Stimulated activated CD4-positive, alpha-beta T cell treated with anti-CD3 and anti-CD28 coated beads, Interleukin-4, amount 100 ng/mL, for 24 hours (primary cell): ENCODE measurements at places on chromosomes 4 and X.

GRCh38 chr4:27022963-27023362, 162.3 kb downstream of the STIM2 start:
- no peak for DNase-seq

GRCh38 chr4:129821073-129821472, 725.1 kb downstream of the C4orf33 start:
- no peak for DNase-seq

GRCh38 chr4:79294064-79294463, 31.8 kb downstream of the NAA11 start:
- DNase-seq: no peak

- no peak for DNase-seq
These were observed 349.3 kb downstream of the FBXO8 start for GRCh38 chr4:173934201-173934600.

GRCh38 chr4:130648570-130648969, 1552.6 kb downstream of the C4orf33 start:
- DNase-seq: no peak

DNA sequence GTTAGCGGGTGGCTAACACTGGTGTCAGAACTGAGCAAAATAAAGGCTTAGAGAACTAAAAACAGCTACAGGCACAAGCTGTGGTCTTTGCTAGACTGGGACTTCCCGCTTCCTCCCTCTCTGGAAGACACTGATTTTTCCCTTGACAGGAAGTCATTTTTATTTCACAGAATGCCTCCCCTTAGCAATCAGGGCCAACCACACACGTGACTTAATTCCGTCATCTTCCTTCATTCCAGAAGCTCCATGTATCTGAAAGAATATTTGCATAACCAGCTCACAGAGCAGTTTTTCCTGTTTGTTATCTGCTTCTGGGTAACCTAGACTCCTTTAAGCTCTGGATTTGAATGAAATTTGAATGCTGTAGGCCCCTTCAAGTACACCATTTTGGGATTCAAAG, 327.5 kb upstream of the FRG1 start:
- no peak for DNase-seq

DNA sequence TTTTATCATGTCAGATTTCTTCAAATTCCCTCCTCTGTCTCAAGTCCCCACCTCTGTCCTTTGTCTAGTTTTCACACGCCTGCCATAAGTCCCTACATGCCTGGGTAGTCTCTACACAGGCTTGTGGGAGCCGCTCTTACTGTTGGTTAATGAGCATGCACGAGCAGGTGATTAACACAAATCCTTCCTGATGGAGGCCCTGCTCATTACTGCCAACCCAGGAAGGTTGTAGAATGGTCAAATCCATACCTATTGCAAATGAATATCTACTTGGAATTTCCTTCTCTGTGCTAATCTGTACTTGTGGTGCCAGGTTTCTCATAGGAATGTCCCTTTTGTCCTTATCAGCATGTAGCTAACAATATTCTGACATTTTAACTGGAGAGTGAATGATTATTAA, 208.4 kb upstream of the HDX start:
- DNase-seq: no peak

- DNase-seq: no peak
These were observed 15.1 kb downstream of the XG start for GRCh38 chrX:2766906-2767305.

GRCh38 chrX:155086961-155087735, 15.8 kb downstream of the BRCC3 start:
- no peak for DNase-seq

GRCh38 chr4:13980317-13981310, 353.1 kb upstream of the BOD1L1 start:
- no peak for DNase-seq

DNA sequence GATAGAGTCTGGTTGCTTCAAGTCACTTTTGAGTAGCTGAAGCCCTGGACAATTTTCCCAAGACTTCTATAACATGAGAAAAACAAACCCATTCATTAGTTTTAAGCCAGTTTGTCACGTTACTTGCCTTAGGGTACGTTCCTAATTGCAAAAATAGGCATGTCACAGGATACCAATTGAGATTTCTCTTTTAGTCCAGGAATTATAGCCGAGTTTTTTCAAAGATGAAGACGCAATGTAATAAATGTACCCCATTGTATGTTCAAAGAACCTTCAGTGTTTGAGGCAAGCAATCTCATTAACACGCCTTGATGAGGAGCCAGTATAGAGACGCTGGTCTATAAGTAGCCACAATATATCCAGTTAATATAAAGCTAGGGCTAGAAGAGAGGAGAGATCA, 534.2 kb downstream of the INPP4B start:
- DNase-seq: no peak

DNA sequence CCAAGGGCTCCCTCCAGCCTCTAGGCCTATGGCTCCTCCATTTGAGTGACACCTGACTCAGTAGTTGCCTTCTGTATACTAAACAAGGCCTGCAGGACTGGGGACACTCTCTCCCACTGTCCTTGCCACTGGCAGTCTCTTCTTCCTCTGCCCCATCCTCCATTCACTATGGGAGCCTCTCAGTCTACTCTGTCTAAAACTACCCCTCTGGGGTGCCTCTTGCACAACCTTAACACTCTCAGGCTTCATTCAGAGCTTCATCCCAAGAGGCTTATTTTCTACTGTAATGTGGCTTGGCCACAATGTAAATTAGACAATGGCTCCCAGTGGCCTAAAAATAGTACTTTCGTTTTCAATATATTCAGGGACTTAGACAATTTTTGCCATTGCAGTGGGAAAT, 133.0 kb downstream of the ZC4H2 start:
- no peak for DNase-seq

GRCh38 chrX:118174516-118175098, 58.0 kb upstream of the KLHL13 start:
- no peak for DNase-seq

DNA sequence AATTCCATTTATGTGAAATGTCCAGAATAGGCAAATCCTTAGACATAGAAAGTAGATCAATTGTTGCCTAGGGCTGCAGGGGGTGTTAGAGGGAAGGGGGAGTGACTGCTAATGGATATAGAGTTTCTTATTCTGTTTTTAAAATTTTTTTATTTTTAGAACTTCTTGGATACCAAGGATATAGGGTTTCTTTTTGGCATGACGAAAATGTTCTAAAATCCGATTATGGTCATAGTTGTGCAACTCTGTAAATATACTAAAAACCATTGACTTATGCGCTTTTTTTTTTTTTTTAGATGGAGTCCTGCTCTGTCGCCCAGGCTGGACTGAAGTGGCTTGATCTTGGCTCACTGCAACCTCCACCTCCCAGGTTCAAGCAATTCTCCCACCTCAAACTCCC, 125.2 kb upstream of the USP9X start:
- DNase-seq: no peak

DNA sequence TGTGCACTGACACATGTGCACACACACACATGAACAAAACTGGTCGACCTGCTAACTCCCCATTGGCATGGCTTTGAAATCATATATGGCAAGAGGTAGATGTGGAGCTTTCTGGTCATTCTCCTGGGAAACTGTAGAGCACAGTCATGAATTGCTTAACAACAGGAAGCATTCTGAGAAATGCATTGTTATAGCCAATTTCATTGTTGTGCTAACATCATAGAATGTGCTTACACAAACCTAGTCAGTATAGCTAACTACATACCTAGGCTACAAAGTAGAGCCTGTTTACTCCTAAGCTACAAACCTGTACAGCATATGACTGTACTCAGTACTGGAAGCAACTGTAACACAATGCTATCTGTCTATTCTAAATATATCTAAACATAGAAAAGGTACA, 134.2 kb upstream of the SH3RF1 start:
- DNase-seq: no peak

GRCh38 chr4:111334361-111334760, 711.5 kb upstream of the PITX2 start:
- DNase-seq: no peak
